Motor neuron (in vitro differentiated cells): ENCODE measurements at places on chromosomes 5 and 9.
A peak's percentile ranks its signal among the peaks of the same experiment; 100 is the strongest.

- no peak for ATAC-seq
These were observed 25.9 kb upstream of the BOD1 start for GRCh38 chr5:173642191-173642816.

DNA sequence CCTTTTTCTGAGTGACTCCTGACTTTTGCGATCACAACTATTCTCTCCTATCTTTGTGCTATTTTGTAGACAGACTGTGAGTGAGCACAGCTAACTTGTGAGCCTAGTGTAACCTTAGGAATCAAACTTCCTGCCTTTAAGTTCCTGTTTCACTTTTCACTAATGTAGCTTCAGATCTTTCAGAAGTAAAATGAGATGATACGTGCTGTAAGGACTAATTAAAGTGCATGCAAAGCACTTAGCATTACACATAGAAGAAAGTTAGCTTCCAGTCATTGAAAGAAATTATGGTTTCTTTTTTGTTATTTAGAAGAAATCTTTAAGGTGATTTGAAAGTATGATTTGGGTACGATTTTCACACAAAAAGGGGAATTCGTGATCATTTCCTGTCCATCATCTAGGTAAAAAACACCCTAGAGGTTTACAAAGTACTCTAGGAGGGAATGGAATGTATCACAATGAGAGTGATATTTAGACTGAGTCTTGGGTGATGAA, 122.7 kb downstream of the ST8SIA4 start:
- ATAC-seq: no peak

DNA sequence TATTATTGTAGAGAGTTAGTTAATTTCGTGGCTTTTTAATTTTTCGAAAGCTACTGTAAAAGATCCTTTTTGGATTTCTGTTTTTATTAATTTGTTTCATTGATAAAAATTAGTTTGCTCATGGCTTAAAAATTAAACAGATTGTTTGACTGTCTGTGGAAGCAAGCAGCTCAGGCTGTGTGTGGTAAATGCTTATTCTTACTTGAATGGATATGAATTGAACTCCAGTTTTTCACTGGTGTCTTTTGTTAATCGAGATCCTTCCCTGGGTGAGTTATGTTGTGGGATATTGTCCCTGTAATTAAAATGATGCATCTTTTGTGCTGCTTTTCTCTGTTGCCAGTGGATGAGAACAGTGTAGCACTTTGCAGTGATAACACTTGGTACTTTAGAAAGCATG, 75.3 kb downstream of the PIK3R1 start:
- no peak for ATAC-seq

DNA sequence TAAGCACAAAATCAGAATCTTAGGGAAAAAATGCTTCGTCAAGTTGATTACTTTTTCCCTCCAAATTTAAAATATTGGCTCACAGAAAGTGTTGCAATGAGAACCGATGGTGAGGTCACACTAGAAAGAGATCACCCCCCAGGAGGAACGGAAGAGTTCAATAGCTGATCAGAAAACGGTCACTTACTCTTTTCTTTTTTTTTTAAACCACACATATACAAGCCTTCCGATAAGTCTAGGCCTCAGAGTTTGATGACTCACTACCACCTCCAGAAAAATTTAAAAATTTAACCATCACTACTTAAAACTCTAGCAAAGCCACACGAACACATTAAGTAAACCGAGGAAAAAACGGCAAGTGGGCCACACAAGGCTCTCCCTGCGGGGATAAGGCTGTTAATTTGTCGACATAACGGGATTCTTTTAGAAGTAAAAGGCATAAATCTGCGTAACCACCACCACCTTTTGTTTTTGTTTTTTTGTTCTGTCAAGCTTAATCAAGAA, 1.2 kb downstream of the SURF4 start:
- no peak for ATAC-seq

- peak; percentile 62 for ATAC-seq
These were observed 46.3 kb downstream of the FSTL4 start for GRCh38 chr5:133565993-133566392.

- ATAC-seq: no peak
These were observed 318.3 kb upstream of the ITGA1 start for GRCh38 chr5:52469420-52469819.

GRCh38 chr5:176171171-176171760, 67.0 kb upstream of the SIMC1 start:
- no peak for ATAC-seq

- ATAC-seq: no peak
These were observed 45.9 kb downstream of the KCNN2 start for GRCh38 chr5:114407783-114408182.

- ATAC-seq: peak; percentile 52
These were observed 111.5 kb downstream of the HTR4 start for GRCh38 chr5:148542812-148543211.

DNA sequence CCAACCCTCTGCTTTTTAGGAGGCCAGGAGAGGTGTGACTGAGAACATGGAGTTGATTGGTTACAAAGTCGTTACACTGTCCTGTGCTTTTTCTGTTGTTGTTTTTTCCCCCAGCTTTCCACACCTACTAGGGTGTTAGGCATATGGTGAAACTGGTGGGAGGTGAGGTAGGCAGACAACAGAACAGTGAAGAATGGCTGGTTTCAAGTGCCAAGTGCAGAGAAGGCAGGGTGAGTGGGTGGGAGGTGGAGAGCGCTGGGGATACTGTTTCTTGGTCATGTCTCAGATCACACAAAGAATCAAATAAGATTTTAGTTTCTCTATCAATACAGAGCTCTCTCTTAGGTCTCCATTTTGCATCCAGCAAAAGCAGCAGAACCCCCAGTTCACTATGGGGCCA, 2.2 kb upstream of the SPTAN1 start:
- ATAC-seq: no peak

DNA sequence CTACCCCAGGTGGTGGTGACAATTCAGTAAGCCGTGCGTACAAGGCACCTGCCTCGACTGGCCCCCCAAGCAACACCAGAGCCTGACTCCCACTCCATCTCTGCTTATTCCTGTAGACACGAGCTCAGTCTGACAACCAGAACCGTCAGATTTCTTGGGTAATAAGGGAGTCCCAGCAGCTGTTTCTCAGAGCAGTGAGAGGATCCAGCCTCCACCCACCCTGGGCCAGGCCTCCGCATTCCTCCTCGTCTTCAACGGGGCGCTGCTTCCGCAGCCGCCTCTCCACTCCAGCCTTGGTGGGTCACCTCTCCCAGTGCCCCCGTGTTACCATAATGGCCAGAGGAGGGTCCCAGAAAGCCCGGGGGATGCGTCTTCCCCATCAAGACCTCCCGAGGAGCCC, 27.7 kb upstream of the GFPT2 start:
- ATAC-seq: no peak

DNA sequence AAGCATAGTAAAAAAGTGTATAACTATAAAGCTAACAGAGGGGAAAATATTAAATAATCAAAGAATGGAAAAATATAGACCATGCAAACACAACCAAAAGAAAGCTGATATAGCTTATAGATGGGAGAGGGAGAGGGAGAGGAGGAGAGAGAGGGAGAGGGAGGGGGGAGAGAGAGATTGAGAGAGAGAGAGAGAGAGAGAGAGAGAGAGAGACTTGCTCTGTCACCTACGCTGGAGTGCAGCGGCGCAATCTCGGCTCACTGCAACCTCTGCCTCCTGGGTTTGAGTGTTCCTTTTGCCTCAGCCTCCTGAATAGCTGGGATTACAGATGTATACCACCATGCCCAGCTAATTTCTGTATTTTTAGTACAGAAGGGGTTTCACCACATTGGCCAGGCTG, 110.6 kb downstream of the RAPGEF6 start:
- ATAC-seq: peak; percentile 29

GRCh38 chr5:175098301-175098700, 345.7 kb downstream of the DRD1 start:
- no peak for ATAC-seq

GRCh38 chr5:13540168-13540750, 404.2 kb downstream of the DNAH5 start:
- ATAC-seq: no peak

GRCh38 chr9:35618854-35619799, 914 bp upstream of the CD72 start:
- ATAC-seq: no peak

DNA sequence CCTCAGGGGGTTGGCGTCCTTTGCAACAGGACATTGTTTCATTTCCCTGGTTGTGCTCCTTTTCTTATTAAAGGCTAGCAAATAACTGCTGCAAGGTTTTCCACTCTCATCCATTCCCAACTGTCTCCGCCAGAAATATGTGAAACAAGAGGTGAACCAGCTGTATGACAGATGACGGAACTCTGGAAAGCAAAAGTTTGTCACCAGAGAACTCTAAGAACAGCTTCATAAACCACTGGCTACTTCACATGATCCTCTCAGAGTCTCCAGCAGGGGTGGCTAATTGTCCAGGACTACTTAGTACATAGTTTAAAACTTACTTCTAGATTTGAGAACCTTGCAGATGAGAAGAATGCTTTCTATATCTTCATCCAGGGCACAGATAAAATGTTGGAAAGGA, 195.9 kb upstream of the RAD23B start:
- no peak for ATAC-seq

DNA sequence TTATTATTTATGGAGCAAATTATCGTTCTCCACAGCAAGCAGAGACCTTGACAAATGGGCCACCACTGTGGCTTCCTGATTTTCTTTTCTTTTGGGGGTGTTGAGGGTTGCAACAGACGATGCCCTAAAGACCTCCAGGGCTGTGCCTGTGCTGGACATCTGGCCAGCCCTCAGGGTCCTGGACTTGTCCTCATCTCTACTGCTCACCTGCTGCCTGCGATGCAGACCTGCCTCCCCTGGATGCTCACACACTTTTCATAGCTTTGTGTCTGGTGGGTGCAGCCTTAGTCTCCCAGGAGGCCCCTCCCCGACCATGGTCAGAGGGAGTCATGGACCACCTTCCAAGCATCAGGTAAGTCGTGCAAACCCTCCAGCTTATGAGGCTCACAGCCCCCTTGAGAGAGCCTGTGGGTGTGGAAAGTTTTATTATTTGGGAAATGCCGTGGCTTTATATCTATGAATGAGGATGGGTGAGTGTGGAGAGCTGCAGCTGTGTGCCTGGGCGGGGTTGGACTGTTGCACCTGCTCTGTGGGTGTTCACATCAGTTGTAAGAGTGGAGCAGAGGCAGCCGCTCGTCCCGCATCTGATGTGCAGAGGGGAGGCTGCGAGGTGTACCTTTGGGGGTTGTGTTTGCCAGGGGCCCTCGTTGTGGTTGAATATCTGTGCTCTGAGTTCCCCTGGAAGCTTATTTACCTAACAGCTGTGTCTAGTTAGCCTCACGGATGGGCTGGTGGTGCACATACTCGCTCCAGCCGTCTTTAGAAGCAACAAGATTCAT, 126.3 kb upstream of the IRX4 start:
- no peak for ATAC-seq

- ATAC-seq: no peak
These were observed 12.8 kb upstream of the GFRA3 start for GRCh38 chr5:138287246-138287645.

- no peak for ATAC-seq
These were observed 133.4 kb downstream of the ACTL7B start for GRCh38 chr9:108722396-108722795.

DNA sequence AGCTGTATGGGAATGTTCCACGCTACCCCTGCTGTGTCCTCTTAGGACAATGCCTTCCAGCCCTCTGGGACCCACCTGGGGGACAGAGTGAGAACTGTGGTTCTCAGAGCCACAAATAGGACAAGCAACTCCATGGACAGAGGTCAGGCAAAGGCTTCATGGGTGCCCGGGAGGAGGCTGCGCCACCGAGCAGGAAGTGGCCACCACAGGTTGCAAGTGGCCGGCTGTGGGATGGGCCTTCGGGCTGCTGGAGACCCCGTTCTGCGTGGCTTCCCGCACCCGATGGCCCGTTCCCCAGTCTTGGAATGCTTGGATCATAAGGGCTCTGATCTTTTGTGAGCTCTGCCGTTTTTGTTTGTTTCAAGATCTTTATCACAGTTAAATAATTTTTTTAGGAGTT, 118.8 kb downstream of the BOD1 start:
- no peak for ATAC-seq

DNA sequence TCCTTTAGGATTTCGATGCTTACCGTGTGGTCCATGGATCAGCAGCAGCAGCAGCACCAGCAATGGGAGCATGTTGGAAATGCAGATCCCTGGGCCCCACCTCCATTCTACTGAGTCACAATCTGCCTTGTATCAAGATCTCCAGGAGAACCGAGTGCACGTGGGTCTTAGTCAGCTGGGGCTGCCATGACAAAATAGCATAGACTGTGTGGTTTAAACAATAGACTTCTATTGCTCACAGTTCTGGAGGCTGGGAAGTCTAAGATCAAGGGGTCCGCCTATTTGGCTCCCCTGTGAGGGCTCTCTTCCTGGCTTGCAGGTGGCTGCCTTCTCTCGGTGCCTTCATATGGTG, 1.3 kb upstream of the PROP1 start:
- ATAC-seq: no peak

DNA sequence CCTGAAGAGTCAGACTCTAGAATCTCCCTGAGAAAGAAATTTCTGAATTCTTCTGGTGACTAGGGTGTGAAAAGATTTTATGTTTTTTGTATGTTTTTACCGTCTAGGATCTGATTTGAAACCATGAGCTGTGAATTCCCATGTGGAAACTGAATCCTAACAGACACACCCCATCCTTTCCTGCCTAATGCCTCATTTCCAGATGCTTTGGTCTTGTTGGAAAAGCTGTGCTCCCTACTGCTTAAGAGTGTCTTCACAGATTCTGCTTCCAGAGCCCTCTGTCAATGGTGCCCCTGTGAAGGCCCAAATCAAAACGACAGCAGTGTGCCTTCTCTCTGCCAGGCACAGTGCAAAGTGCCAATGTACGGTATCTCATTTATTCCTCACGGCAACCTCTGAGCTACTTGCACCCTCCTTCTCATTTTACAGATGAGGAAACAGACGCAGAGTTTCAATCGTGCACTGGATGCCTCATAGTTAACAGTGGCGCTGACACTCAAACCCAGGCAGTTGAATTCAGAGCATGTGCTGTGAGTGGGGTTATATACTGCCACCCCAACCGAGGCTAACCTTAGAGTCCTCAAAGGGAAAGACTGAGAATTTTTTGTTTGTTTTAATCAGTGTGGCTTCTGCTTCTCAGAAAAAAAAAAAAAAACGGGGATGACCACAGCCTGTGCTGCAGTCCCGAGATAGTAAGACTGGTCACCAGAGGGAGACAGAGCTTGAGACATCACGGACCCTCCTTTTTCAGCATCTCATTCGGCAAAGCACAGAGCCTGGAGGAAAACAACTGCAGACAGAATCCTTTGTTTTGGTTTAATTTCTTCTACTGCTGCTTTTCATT, 188.4 kb downstream of the SNCAIP start:
- peak; percentile 95 for ATAC-seq

DNA sequence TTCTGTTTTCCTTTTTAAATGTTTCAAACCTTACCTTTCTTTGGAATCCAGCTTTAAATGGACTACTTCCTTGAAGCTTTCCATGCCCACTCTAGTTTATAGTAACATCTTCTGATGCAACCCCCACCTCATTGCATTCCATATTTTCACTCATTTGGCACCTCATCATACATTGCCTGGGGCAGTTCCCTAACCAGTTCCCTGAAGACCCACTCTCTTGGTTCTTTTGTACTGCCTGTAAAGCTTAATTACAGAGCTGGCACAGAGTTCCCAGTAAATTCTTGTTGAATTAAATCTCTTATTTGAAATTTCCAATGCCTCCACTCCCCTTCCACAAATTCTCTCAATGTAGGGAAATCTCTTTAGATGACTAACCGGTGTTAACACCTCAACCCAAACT, 257.2 kb downstream of the ARRDC3 start:
- ATAC-seq: no peak
